Ovary (tissue), 10 donors: ENCODE measurements at places on chromosomes 5 and 9. TPM values are rescaled to one million over a fixed set of nuclear protein-coding genes. Genes with fewer than 3 reads are reported as not detected.
A peak's percentile ranks its signal among the peaks of the same experiment; 100 is the strongest.

- no peak for DNase-seq
Measured at GRCh38 chr9:29285818-29286217, 1712.5 kb upstream of the C9orf72 start.

The OR1Q1 gene
- not detected for total RNA-seq

GRCh38 chr9:124810663-124811355, 33.9 kb downstream of the OLFML2A start:
- no peak for DNase-seq

The ZNF658 gene
- total RNA-seq = 5.9 TPM

DNA sequence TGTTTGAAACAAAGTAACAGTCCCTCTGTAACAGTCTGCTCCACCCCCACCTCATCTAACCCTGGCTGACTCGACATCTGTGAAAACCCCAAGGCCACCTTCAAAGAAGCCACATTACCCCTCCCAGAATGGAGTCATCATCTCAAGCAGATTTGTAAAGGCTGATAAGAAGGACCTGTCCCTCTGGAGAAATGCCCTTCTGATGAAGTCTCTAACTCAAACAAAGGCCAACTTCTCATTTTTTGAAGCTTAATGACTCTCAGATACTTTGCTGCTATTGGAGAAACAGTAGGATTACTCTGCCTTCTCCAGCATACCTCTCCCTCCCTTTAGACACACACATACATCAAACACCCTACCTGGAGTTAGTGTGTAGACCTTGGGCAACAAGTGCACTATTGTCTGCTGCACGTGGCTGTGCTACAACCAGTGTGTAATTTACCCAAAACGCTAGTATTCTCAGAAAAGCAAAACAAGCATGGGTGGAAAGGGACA, 5.3 kb upstream of the SUSD1 start:
- no peak for DNase-seq

DNA sequence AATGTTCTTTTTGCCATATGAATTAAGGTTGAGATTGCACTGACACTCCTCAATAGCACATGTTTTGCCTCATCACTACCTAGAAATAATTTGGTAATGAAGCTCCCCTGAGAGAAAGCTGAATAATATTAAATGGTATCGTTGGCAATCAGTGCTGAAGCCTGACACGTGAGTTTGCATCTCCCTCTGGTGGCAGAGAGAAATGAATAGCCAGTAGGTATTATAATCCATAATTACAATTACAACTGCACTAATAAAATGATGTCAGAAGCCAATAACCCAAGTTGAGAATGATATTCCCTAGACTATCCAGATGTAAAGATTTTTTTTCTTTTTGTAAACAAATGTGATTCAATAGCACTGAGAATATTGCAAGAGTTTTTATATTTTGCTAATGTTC, 700.3 kb downstream of the PTPRD start:
- DNase-seq = no peak

- DNase-seq = peak; percentile 74
Measured at GRCh38 chr5:16934123-16934522, 2.0 kb downstream of the MYO10 start.

DNA sequence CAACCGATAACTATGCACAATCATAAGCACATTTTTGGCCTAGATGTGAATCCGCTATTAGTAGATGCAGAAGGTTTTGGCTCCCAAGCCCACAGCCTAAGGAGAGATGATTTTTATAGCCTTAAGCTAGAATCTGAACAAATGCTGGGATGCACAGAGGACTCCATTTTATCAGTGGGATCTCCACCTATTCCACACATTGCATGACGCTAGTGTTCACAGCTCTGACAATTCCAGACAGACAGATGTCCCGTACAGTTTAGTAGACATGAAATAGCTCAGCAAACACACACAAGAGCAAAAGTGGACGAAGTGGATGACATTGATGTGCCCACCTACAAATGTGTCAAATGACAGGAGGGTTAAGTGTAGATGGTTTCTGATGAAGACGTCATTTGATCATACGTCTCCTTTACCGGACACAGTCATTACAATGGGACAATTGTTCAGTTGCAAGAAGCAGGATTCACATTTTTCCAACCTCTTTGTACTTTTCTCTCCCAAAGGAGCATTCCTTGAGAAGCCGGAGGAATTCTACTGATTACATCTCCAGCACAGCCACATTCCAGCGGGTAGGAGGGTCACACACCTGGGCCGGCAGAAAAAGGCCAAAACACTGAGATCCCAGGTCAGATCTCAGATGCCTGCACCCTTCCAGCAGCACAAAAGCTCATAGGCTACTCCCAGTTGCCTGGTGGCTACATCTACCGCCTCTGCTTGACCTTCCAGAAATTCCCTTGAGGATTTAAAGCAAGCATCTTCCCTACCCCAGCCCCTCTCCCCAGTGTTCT, 202.4 kb downstream of the SLIT3 start:
- DNase-seq = no peak

DNA sequence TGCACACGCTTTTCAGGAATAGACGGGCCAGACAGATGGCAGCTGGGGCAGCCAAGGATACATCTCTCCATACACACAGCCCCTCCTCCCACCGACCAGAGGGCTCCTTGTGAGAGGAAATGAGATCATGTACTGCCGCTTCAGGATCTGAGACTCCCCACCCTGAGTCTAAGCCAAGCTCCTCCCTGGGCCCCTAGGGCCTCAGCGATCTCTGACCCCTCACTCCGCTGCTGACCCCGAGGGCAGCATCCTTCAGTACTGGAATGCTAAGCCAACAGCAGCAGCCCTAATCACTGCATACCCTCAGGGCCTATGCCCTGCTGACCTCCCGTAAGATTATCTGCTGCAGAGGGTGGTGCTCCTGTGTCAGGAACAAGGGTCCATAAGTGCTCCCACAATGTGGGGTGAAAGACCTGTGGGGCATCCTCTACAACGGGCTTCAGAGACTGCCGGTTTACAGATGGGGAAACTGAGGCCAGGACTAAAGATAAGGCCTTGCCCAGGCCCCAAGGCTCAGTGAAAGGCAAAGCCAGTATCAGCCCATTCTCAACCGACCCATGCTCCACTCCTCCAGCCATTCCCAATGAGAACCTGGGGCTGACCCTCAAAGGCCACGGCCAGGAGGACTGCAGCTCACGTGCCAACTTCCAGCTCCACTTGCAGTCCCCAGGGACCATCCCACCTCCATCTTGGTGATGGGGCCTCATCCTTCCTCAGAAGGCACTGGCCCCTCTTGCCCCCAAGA, 37.5 kb downstream of the BICD2 start:
- DNase-seq = no peak

DNA sequence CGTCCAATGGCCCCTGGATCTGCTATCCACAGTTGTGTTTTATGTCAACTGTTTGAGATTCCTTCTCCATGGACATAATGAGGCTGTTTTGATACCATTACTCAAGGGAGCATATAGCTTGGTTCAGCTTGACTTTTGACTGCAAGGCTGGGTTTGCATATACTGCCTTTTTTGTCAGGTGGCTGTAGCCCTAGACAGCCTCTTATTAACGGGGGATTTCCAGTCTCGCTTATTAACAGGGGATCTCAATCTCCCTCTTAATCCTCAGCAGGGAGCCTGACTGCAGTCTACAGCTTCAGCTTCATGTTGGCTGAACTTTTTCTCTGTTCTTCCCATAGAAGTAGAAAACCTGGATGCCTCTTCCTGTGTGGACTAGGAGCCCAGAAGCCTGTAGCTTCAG, 73.7 kb upstream of the TNC start:
- DNase-seq = no peak

DNA sequence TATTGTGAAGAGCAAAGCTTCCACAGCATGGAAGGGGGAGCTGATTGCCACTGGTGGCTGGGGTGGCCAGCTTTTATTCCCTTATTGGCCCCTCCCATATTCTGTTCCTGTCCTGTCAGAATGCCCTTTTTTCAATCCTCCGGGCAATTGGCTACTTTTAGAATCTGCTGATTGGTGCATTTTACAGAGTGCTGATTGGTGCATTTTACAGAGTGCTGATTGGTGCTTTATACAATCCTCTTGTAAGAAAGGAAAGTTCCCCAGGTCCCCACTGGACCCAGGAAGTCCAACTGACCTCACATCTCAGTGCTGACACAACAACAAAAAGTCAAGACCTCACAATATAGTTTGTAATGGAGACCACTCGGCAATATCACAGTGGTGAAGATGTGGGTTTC, 195.0 kb downstream of the SPATA31A6 start:
- DNase-seq = no peak

- no peak for DNase-seq
Measured at GRCh38 chr5:141997358-141997960, 15.4 kb downstream of the GNPDA1 start.

The COL15A1 gene
- 19.3 TPM for total RNA-seq

The CNTLN gene
- 13.1 TPM for total RNA-seq

The CCL27 gene
- total RNA-seq = 0.48 TPM
